Esophagus muscularis mucosa (tissue), 4 donors: ENCODE measurements at places on chromosomes 7 and 10. TPM values are rescaled to one million over a fixed set of nuclear protein-coding genes. Genes with fewer than 3 reads are reported as not detected.

DNA sequence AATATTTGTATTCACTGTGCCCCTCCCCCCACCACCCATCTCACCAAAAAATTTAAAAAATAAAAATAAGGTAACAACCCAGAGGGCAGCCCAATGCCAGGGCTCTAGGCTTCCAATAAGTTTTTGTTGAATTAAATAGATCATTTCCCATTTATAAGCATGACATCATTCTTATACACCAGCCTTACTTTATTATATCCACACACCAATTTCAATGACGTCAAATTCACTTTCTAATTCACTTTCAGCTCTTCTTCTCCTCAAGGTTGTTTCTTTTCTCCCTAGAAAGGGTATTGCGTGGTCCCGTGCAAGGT, 1.2 kb upstream of the DKK1 start:
- DNase-seq: no peak

DNA sequence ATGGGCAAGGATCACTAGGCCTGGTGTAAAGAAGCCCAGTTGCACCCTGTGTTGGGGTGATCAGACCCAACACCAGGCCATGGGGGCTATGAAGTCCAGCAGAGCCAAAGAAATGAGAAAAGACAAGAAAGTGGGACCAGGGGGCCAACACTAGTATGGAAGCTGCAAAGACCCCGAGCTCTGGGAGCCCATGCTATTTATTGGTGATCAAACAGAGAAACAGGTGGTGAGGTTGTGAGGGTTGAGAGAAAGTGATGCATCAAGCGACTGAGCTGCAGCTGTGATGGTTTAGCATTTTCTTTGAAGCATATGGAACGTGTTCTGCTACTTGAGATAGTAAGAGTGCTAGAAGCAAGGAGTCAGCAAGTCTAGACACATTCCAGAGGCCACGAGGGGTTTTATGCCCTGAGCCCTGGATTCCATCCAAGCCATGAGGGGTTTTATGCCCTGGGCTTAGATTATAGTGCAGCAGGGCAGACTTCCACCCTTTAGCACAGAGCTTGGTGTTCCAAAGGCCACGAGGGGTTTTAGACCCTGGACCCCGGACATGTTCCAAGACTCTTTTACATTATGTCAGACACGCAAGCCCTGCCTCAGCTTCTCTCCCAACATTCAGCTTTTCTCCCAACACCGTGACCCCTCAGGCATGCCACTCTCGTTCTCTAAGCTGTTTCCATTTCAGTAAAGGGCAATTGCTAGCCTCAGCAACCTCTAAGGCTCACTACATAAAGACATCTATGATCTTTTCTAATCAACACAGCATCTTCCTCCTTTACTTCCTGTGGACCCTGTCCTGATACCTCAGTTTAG, 43.1 kb upstream of the GPAM start:
- DNase-seq: no peak

- DNase-seq: no peak
Observed at GRCh38 chr7:76354981-76355730, 3.6 kb downstream of the YWHAG start.

- no peak for DNase-seq
Observed at GRCh38 chr10:51063659-51064535, 10.4 kb upstream of the PRKG1 start.

DNA sequence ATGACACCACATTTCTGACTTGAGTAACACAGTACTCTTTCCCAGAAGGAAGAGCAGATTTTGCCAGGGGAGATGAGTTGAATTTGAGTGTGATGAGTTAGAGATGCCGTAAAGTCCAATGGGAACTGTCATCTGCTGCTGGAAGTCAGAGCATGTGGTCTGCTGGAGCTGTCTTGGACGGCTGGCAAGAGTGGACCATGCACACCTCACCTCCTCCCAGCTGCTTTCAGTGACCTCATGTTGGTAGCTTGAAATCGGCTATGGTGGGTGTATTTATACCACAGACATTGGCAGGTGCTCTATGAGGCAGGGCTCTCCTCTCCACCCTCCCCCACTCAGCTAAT, 82.3 kb downstream of the COL13A1 start:
- no peak for DNase-seq

GRCh38 chr10:35635576-35635975, 6.5 kb downstream of the FZD8 start:
- no peak for DNase-seq

GRCh38 chr7:44072364-44073231, 7.2 kb upstream of the PGAM2 start:
- DNase-seq: peak; percentile 96

GRCh38 chr7:7236041-7236440, 53.7 kb downstream of the C1GALT1 start:
- no peak for DNase-seq

ABCC2 gene
- total RNA-seq: 0.33 TPM

CPA2 gene
- not detected for total RNA-seq

UBE3C gene
- total RNA-seq: 85.6 TPM

HYAL4 gene
- not detected for total RNA-seq

OPN1SW gene
- total RNA-seq: not detected

CALHM3 gene
- total RNA-seq: not detected

SLC26A3 gene
- 4.5 TPM for total RNA-seq

DNAH11 gene
- total RNA-seq: 11.9 TPM

ASB10 gene
- not detected for total RNA-seq

RPS24 gene
- 2,747 TPM for total RNA-seq

LRRC18 gene
- total RNA-seq: not detected
